ENCODE measurements at places on chromosomes 4 and X. TPM values are rescaled to one million over a fixed set of nuclear protein-coding genes. Genes with fewer than 3 reads are reported as not detected.

MAGEE2 gene
- total RNA-seq = not detected

BRS3 gene
- not detected for total RNA-seq

MUC7 gene
- total RNA-seq = not detected

ERCC6L gene
- total RNA-seq = 9.7 TPM

OTUD6A gene
- not detected for total RNA-seq

GPRASP2 gene
- 0.37 TPM for total RNA-seq

PORCN gene
- 13.5 TPM for total RNA-seq

ANK2 gene
- 0.80 TPM for total RNA-seq

ADH1A gene
- total RNA-seq = not detected

GRCh38 chr4:8346838-8347605 lies 77.5 kb downstream of the HTRA3 start:
- no peaks in the 10 kb centered on the region for H3K4me1 ChIP-seq
- H3K4me3 ChIP-seq = no peak overlapping the region
- H3K36me3 ChIP-seq = no peaks in the 10 kb centered on the region
- DNase-seq = no peak
- peaks cover 4% of the 10 kb centered on the region for H3K27me3 ChIP-seq
- H3K27ac ChIP-seq = no peak overlapping the region

GRCh38 chr4:145298885-145299284 lies 118.5 kb upstream of the OTUD4 start:
- no peak for DNase-seq
- peaks cover 11% of the 10 kb centered on the region for H3K4me1 ChIP-seq
- H3K4me3 ChIP-seq = no peak overlapping the region

DNA sequence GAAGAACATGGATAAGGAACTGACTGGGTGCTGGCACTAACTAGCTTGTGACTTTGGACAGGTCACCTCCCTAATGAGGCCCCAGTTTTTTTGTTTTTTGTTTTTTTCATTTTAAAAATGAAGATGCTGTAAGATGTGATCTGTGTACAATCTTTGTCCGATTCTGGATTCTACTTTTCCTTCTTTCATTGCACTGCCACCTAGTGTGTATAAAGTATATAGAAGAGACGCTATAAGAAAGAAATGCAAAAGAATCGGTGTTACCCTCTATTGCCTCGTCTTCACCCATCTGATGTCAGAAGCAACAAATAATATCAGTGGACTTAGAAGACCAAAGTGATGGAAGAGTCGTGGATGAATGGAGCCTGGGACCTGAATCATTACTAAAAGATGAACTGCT lies 58.6 kb upstream of the P2RY10 start:
- no peaks in the 10 kb centered on the region for H3K27me3 ChIP-seq
- no peak for DNase-seq
- H3K36me3 ChIP-seq = no peaks in the 10 kb centered on the region
- H3K4me1 ChIP-seq = no peaks in the 10 kb centered on the region
- H3K27ac ChIP-seq = no peak overlapping the region
- H3K4me3 ChIP-seq = no peak overlapping the region

DNA sequence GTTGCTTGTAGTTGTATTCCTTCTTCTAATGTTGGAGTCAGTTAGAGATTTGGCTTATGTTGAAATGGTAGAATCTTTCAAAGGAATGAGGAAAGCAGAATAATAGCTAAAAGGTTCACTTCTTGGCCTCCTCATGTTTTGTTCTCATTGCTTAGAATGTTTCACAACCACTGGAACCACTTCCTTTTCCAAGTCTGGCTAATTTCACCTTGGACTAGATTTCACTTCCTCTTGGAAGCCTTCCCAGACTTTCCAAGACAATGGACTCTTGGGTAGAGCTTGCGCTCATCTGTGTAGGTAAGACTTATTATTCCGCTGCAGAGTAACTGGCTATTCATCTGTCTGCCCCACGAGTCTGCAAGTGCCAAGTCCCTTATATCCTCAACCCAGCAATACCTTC lies 8.3 kb downstream of the SPATA18 start:
- no peaks in the 10 kb centered on the region for H3K36me3 ChIP-seq
- no peaks in the 10 kb centered on the region for H3K4me1 ChIP-seq
- H3K27ac ChIP-seq = no peak overlapping the region

GRCh38 chr4:47612116-47613023 lies 127.3 kb downstream of the ATP10D start:
- no peak overlapping the region for H3K27ac ChIP-seq
- no peak for DNase-seq
- H3K4me1 ChIP-seq = no peaks in the 10 kb centered on the region
- no peaks in the 10 kb centered on the region for H3K27me3 ChIP-seq
- H3K36me3 ChIP-seq = no peaks in the 10 kb centered on the region

GRCh38 chr4:82415922-82416365 lies 14.3 kb downstream of the HNRNPDL start:
- H3K27me3 ChIP-seq = no peaks in the 10 kb centered on the region
- H3K4me3 ChIP-seq = no peak overlapping the region
- H3K36me3 ChIP-seq = no peaks in the 10 kb centered on the region

GRCh38 chr4:123817025-123817688 lies 420.6 kb downstream of the SPRY1 start:
- no peaks in the 10 kb centered on the region for H3K4me1 ChIP-seq
- H3K27me3 ChIP-seq = no peaks in the 10 kb centered on the region
- no peaks in the 10 kb centered on the region for H3K36me3 ChIP-seq
- no peak overlapping the region for H3K27ac ChIP-seq

DNA sequence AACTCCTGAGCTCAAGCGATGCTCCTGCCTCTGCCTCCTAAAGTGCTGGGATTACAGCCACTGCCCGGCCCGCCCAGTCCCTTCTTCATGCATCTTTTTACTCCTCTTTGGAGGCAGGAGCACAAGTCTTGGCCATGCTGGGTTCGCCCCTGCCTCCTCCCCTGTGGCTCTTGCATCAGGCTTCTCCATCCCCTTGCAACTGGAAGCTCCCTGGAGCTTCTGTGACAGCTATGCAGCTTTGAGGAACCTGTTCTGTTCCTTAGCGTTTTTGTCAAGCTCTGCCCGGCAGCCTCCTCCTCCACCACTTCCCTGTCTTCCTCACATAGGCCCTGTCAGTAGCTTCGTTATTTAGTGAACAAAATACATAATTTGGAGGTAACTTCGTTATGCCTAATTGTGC lies 73.9 kb downstream of the PSAPL1 start:
- H3K4me1 ChIP-seq = no peaks in the 10 kb centered on the region
- H3K27ac ChIP-seq = no peak overlapping the region
- no peaks in the 10 kb centered on the region for H3K36me3 ChIP-seq
- DNase-seq = no peak
- H3K4me3 ChIP-seq = no peak overlapping the region

- DNase-seq = no peak
- no peak overlapping the region for H3K27ac ChIP-seq
- H3K4me1 ChIP-seq = no peaks in the 10 kb centered on the region
- no peaks in the 10 kb centered on the region for H3K27me3 ChIP-seq
- H3K36me3 ChIP-seq = no peaks in the 10 kb centered on the region
These were observed 39.7 kb downstream of the IRS4 start for GRCh38 chrX:108696690-108697089.

DNA sequence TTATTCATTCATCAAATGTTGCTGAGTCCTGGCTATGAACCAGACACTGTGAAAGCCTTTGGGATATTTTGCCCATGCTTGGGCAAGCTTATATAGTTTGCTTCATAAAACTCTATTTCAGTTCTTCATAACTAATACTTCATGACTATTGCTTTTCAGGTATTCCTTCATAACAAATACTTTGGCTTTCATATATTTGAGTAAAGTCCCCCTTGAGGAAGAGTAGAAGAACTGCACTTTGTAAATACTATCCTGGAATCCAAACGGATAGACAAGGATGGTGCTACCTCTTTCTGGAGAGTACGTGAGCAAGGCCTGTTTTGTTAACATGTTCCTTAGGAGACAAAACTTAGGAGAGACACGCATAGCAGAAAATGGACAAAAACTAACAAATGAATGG lies 1.7 kb upstream of the AFP start:
- H3K27me3 ChIP-seq = no peaks in the 10 kb centered on the region
- no peak overlapping the region for H3K27ac ChIP-seq
- no peaks in the 10 kb centered on the region for H3K4me1 ChIP-seq
- H3K4me3 ChIP-seq = no peak overlapping the region
- DNase-seq = no peak

GRCh38 chrX:10143071-10143983 lies 13.4 kb upstream of the CLCN4 start:
- no peak for DNase-seq
- no peaks in the 10 kb centered on the region for H3K27me3 ChIP-seq
- no peak overlapping the region for H3K27ac ChIP-seq
- no peaks in the 10 kb centered on the region for H3K4me1 ChIP-seq
- no peaks in the 10 kb centered on the region for H3K36me3 ChIP-seq
- H3K4me3 ChIP-seq = no peak overlapping the region

DNA sequence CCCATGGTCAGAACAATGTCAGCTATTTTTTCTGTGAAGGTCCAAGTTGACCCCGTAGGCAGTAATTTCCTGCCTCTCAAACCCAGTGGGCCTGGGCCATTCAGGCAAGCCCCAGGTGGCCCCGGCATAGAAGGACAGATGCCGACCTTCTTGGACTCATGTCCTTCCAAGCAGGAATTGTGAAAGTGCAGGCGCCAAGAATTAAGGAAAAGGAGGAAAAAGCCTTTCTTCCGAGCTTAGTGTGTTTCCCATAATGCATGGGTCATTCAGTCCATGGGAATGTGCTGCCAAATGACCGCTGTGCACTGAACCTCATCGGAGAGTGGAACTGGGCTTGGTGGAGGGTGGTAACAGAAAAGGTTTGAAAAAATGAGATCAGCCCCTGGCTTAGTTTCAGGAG lies 196.5 kb upstream of the HS3ST1 start:
- H3K4me1 ChIP-seq = no peaks in the 10 kb centered on the region
- H3K27ac ChIP-seq = no peak overlapping the region
- DNase-seq = no peak
- H3K36me3 ChIP-seq = no peaks in the 10 kb centered on the region
- H3K27me3 ChIP-seq = no peaks in the 10 kb centered on the region

GRCh38 chr4:184648054-184648312 lies 1.3 kb downstream of the CASP3 start:
- DNase-seq = no peak
- peak overlapping the region; percentile 89 for H3K4me3 ChIP-seq

DNA sequence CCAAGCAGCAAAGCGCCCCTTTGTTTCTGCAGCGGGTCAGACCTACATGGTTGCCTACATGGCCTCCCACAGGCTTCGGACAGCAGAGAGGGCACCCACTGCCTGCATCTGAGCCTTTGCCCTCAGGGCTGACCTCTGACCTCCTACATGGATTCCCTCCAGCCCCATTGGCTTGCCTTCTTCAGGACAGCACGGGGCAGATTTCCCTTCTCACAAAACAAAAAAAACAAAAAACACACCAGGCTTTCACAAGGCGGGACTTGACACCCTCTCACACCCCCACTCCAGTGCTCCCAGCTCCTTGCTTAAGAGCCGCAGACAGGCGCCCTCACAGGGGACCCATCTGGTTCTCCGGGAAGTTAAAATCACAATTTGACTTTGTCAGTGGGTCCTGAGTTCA lies 32.9 kb downstream of the ZFYVE28 start:
- H3K27me3 ChIP-seq = no peaks in the 10 kb centered on the region
- no peak overlapping the region for H3K4me3 ChIP-seq
- H3K4me1 ChIP-seq = peaks cover 12% of the 10 kb centered on the region
- no peak for DNase-seq
- H3K27ac ChIP-seq = no peak overlapping the region
